ENCODE measurements at places on chromosomes 5 and 9.

DNA sequence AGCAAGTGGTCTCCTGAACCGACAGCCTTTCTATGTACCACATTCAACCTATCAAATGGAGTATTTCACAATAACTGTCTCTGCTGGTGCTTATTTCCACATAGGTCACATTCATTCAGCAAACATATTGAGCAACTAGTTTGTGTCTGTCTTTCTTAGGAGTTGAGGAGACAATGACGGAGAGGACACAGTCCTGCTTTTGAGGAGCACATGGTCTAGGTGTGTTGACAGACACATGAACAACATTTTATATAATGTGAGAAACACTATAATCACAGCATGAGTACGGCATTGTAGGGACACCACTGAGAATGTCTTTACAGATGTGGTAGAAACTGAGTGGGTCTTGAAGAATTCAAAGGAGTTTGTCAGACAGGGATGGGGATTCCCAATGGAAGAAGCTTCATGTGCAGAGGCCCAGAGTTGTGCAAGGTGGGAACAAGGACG, 28.5 kb downstream of the NFIL3 start:
- no peak for DNase-seq

GRCh38 chr9:124467410-124468060, 17.3 kb downstream of the ADGRD2 start:
- DNase-seq: no peak

GRCh38 chr5:31993165-31993961, 180.8 kb downstream of the GOLPH3 start:
- no peak for DNase-seq

DNA sequence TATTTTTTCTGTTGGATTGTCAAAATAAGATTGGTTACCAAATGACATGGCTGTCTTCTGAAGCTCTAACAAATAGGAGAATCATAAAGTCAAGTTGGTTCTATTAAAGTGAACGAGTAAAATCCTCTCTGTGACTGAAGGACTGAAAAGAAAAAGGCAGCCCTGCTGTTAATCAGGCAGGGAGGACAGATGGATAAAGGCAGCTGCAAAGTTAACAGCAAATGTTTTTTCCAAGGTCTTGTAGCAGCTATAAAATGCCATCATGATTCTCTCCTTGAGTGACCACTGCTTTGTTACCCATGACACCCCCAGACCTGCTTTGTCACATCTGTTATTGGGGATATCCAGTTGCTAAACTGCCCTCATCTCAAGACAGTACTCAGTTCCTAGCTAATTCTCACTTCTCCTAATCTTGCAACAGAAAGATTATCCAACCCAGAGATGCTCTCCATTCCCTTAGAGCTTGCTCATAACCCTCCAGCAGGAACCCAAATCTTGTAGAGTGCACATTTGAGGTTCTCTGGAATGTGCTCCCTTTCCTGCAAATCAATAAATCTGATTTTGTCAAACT, 89.7 kb upstream of the PARP8 start:
- DNase-seq: no peak

DNA sequence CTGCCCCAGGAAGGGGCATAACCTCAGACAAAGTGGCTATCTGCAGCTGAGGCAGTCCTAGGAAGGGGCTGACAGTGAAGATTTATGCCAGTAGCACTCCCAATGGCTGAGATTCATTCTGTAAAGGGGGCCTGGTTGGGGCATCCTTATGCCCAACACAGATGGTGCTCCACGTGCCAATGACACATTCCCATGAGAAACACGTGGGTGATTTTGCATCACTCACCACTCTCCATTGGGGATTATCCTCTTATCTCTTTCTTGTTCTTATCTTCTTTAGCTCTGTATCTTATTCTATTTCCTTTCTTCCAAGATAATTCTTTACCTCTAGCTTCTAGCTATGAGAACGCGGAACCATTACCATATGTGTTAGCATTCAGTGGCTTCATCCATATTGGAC, 194.0 kb upstream of the TUT7 start:
- no peak for DNase-seq

DNA sequence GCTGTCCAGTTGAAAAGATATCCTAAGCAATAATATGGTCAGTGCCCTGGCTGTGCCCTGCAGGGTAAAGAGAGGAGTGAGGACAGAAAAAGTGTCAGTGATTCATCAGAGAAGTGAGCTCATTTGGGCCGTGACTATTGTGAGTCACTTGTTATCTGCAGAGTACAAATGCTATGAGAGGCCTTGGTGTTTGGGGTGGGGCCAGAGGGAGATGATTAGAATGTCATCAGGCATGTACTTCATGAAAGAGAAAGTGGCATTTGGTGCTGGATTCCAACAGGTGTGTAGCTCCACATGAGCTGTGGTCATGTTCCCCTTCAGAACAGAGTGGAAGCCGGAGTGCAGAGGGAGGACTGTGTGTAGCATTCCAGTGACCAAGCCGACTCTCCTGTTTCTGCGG, 174.1 kb downstream of the KDM4C start:
- no peak for DNase-seq

DNA sequence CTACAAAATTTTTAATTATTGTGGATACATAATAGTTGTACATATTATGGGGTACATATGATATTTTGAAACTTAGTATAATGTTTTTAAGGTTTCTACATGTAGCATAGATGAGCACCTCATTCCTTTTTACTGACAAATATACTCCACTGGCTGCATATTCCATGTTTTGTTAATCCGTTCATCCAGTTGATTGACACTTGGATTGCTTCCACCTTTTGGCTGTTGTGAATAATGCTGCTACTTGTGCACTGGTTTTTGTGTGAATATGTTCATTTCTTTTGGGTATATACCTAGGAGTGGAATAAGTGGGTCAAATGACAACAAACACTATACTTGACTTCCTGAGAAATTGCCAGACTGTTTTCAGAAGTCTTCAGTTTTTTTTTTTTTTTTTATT, 2.8 kb upstream of the ENTREP1 start:
- DNase-seq: no peak

DNA sequence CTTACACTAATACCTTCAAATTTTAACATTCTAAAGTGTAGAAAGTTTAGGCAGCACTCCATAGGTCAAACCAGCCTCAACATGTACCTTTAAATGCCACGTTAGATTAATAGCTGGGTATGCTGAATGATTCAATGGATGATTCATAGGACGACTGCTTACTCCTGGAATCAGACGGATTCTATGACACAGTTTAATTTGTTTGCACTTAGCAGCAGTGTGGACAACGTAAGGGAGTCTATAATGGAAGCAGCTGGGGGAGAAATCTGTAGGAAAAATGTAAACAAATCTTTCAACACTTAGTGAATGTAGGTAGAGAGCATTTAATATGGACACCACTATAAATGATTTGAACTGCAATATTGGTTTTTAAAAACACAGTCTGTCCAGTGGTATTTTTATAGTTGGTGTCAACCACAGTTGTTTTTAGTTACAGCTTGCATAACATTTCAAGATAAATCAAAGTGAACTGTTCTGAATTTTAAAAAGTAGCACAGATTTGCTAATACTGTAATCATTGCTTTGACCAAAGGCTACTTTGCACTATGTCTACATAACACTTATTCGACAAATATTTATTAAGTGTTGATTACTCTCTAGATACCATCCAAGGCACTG, 701.5 kb upstream of the MEF2C start:
- DNase-seq: no peak

DNA sequence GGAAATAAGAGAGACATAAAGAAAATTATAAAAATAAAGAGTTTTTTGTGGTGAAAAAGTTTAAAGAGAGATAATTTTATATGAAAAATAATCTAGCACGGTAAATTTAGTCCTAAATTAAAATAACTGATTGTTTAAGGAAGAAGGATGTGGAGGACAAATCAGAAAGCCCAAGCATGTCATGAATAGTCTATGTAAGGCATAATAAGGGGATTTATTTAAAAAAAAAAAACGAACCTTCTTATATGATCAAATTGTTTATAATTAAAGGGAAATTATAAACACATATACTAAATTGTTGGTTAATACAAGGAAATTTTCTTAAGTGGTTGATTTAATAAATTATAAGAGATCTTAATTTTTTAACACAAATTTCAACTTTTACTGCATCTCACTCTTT, 551.8 kb upstream of the TYRP1 start:
- DNase-seq: no peak

DNA sequence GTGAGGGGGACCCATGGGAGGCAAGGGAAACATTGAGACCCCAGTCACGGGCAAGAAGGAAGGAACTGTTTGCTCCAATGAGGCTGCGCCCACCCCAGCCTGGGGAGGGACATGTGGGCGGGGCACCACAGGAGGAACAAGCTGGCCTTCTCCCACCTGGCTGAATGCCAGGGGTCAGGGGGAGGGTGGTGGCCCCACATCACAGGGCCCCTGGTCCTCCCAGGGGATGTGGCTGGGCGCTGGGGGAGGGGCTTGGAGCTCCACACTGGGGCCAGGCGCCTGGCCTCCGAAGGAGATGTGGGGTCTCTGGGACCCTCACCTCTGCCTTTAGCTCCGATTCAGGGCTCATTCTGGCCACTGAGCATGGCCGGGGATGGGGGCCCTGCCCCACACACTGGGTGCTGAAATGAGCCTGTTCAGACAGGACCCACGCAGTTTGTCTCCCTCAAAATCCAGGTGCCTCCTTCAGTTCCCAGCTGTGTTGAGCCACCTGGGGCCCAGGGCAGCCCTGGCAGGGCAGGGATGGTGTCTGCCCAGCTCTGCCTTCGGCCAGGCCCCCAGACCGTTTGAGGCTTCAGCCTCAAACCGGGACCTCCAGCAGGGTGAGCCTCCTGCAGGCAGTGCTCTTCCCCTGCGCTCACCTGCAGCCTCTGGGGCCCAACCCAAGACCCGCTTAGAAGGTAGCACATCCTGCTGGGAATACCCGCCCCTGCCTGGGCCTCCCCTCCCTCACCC, 33.2 kb upstream of the NOTCH1 start:
- DNase-seq: no peak

- no peak for DNase-seq
Measured at GRCh38 chr5:159181152-159181551, 28.2 kb downstream of the RNF145 start.

GRCh38 chr5:177511181-177511580, 1.6 kb upstream of the DOK3 start:
- no peak for DNase-seq

DNA sequence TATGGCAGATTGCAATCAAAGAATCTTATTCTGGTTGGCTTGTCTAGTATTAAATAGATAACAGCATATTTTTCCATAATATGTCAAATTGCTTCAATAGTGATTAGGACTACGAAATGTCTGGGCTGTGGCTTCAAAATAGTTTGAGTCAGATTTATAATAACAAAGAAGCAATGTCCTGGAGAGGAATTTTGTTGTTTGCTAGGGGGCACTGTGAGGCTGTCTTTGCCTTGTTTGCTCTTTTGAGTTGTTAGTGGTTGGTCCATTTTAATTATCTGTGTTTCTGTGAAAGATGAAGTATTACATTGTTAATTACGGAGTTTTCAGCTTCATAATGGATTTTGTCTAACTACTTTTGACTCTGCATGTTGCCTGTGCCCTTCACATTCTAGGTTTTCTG, 713.6 kb downstream of the TLE4 start:
- DNase-seq: no peak

- DNase-seq: no peak
Measured at GRCh38 chr5:72512593-72512860, 5.3 kb upstream of the ZNF366 start.

- no peak for DNase-seq
Measured at GRCh38 chr5:149053072-149053695, 9.7 kb downstream of the SH3TC2 start.

GRCh38 chr5:176486189-176486757, 38.1 kb downstream of the FAF2 start:
- no peak for DNase-seq

DNA sequence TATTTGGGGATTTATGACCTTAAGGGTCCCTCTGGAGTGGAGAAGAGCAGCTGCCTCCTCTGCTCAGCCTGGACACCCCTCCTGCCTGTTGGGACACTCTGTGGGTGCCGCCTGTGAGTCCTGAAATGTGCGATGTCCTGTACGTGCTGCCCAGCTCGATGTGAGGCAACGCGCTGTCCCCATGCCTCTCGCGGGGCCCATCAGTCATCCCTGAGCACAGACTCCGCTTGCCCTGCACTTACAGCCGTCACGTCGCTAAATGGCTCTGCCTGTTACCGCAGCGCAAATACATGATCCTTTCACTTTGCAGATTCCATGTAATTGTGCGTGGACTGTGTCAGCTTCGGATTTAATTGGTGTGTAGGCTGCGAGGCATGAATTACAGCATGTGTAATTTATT, 27.1 kb downstream of the IRX4 start:
- no peak for DNase-seq

DNA sequence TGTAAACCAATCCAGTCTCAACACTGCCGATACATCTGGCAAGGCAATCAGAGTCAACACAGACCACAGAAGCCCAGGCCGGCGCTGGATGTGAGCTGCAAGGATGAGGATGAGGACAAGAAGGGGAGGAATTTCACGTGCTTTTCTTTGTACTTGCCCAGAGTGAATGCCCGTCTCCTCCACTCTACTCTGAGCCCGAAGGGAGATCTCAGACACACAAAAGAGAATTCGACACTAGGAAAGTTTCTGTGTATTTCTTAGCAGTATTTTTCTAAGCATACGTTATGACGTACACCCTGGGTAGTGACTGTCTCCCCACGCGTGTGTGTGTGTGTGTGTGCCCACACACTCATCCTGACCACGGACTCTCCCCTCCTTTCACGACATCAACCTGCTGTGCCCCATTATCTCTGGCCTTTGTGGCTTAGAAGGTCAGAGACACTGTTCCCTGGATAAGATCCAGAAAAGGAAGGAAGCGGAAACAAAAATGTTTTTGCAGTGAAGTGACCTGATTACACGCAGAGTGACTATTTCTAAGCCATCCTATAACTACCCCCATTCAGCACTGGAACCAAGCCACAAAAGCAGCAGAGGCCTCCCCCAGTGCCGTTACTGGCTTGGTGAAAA, 227.3 kb upstream of the DAPK1 start:
- DNase-seq: no peak

DNA sequence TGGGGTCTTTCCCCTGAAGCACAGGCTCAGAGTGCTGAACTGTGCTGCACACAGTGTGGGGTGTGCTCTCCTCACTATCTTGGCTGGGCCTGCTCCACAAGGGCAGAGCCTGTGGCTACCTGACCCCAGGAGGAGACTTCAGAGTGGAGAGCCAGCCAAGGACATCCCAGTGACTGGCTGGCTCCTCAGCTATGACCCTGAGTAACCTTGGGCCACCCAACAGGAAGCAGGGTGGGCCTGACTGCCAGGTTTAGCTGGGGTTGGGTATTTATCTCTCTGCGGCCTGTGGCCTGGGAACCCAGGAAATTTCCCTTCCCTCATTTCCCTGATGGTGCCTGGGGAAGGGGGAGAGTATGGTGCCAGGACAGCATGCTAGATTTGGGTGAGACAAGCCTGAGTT, 2.1 kb upstream of the EEIG1 start:
- no peak for DNase-seq

Measured in stimulated activated CD4-positive, alpha-beta T cell treated with anti-CD3 and anti-CD28 coated beads, Interleukin-1b, Interleukin-23, amount 100 ng/mL, for 4 hours (primary cell).